ENCODE measurements at places on chromosomes 16 and 17.

DNA sequence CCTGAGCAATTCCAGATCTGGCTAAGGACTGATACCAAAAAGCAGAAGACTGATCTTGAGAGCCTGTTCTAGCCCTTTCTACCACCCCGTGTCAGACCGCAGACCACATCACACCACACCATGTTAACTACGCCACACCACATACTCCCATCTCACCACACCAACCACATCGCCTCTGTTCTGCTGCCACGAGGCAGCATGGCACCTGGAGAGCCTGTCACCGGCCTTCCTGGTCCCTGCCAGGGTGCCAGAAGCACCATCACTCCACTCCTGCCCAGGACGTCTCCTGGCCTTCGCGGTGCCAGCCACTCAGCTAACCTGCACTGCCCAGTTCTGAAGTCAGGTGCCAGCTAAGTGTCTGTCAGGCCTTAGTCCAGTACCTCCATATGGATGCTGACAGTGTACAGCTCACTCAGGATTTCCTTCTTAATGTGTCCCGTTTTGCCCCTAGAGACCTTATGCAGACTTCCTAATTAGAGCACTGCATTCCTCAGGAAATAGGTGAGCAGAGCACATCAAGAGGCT lies 37.2 kb upstream of the BCAR1 start:
- no peak for DNase-seq

- DNase-seq: no peak
Measured at GRCh38 chr17:82900741-82901140, 60.9 kb upstream of the ZNF750 start.

- no peak for DNase-seq
Measured at GRCh38 chr16:87765473-87765775, 362 bp downstream of the KLHDC4 start.

DNA sequence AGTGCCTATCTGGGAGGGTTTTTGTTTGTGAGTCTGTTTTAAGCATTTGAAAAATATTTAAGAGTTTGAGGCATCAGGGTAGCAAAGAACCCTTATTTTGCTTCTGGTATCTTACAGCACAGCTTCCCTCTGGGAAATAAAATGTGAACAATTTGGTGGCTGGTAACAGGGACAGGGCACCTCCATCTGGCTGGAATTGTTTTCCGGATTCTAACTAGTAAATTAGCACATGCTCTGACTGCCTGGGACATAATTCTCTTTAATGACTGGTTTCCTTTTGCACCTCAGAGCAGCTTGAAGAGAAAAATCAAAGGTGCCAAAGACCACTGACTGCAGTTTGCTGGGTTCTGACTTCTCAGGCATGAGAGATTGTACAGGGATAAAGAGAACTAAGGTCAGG lies 469.1 kb downstream of the GRIN2A start:
- no peak for DNase-seq

- no peak for DNase-seq
Measured at GRCh38 chr16:87528690-87529579, 36.1 kb upstream of the ZCCHC14 start.

DNA sequence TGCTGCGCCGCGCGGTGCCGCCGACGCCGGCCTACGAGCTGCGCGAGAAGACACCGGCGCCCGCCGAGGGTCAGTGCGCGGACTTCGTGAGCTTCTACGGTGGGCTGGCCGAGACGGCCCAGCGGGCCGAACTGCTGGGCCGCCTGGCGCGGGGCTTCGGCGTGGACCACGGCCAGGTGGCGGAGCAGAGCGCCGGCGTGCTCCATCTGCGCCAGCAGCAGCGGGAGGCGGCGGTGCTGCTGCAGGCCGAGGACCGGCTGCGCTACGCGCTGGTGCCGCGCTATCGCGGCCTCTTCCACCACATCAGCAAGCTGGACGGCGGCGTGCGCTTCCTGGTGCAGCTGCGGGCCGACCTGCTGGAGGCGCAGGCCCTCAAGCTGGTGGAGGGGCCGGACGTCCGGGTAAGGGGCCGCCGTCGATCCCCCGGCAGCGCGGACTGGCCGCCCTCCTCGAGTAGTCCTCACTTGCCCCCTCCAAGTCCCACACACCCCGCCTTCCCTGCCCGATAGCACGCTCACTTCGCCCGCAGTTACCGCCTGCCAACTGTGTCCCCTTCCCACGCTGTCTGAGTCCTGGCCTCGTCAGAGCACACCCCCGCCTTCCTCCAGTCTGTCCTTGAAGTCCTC lies 470 bp downstream of the MLYCD start:
- no peak for DNase-seq

GRCh38 chr17:10107316-10108165 lies 90.9 kb downstream of the GAS7 start:
- DNase-seq: no peak

Data from type B pancreatic cell (in vitro differentiated cells).